C1 segment of cervical spinal cord (tissue), 14 donors: ENCODE measurements at places on chromosomes 7 and 10.
A peak's percentile ranks its signal among the peaks of the same experiment; 100 is the strongest.

DNA sequence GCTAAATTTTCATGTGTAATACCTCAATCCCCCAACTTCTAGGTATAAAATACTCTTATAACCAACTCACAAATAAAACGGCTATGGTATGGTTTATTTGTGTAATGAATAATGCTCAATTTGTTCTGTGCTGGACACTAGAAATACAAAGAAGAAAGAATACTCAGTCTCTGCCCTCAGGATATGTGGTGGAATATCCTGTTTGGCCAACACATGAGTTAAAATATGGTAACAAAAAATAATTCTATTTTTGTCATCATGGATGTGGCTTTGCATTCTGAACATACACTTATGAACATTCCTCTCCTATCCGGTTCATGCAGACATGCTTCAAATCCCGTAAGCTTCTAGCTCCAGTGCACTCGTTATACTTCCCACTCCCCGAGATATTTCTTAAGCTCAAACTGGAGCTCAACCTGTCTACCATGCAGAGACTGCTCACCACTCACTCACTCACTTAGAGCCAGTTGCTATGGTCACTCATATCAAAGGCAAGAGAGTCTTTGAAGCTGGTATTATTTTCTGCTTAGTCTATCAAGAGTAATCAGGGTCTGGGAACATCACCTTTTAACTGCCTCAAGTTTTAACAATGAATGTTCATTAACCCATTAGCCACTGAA is 53.8 kb upstream of the SLC16A12 start:
- DNase-seq, result no peak

GRCh38 chr10:53840653-53841052 is 960.4 kb downstream of the PCDH15 start:
- no peak for DNase-seq

GRCh38 chr10:18104223-18104872 is 35.9 kb upstream of the CACNB2 start:
- DNase-seq, result peak; percentile 15

DNA sequence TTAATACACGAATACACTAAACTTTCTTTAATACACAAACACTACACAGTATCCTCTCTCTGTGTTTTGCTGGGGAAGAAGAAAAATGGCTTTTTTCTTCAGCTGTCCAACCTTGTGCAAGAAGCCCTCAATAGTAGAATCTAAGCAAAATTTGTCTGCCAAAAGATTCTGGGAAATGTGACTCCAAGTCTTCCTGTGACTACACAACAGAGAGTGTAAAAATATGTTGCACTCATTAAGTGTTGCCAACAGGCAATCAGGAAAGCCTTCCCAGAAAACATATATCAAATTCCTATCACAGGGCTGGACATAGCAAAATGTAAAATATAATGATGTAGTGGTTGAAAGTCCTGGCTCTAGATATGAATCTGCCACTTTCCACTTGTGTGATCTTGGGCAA is 825.1 kb upstream of the ZWINT start:
- DNase-seq, result no peak

DNA sequence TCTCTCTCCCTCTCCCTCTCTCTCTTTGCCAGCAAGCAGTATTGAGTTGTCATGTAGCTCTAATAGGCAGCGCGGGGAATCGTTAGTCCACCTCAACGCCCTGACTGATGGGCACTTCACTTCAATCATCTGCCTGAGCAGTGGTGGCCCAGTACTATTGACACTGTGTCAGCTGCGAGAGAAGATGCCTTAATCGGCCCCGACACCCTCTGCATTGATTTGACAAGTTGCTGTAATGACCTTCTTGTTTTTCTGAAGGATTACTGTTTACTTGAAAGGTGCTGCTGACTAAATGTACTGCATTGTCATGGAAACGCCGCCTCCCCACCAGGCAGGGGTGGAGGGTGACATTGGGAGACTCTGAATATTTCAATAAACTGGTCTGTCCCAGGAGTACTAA is 913.8 kb downstream of the KCNMA1 start:
- no peak for DNase-seq
